ENCODE measurements at places on chromosomes 3 and 15. TPM values are rescaled to one million over a fixed set of nuclear protein-coding genes. Genes with fewer than 3 reads are reported as not detected.

Gene DYNLT2B
- 14.1 TPM for total RNA-seq

Gene TNFAIP8L3
- 4.0 TPM for total RNA-seq

Gene PTX3
- total RNA-seq: 10.1 TPM

DNA sequence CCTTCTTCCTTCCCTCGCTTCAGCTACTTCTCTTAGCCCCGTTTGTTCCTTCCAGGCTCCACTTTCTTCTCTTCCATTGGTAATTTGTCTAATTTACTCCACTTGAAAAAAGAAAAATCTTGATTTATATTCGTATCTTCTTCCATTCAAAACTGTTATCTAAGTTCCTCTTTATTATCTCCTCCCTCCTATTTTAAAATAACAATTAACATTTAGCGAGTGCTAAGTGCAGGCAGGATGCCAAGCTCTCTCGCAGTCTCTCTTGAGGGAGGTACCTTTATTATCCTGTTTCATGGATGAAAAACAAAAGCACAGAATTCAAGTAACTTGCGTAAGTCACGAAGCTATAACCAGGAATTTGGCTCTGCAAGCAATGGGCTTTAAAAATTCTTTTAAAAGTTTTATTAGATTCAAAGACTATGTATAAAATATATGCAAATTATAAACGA, 418.9 kb upstream of the NAALADL2 start:
- DNase-seq: no peak

DNA sequence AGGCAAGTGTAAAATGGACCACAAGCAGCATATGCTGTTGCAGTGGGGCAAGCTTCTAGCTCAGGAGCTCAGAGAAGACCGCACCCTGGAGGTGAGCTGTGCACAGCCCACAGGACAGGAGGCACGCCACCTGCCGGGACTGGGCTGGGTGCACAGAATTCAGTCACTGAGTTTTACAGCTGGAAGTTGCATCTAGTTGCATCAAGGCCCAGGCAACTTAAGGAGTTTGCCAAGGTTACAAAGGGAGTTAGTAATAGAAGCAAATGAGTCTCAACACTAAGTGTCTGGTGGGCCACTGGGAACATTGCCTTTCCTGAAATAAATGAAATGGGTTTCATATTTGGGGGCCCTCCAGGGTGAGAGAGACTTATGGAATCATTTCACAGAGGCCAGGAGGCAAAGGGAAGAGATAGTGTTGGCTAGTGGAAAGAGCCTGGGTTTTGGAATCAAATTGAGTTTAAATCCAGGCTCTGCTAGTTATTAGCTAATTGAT, 36.0 kb upstream of the TIMP4 start:
- DNase-seq: no peak

DNA sequence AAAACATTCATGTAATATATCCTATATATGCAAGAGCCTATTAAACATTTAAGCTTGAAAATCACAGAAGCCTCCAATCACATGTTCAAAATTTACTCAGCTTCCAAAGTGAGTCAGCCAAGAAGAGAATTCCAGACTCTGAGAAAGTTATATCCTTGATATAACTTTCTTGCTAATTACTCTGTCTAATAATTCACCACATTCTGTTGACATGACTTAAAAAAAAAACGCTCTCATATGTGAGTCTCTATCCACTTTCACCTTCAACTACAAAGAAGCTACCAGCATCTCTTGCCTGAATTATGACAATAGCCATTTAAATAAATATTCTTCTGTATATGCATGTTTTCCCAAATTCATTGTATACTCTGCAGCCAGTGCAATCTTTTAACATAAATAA, 1116.3 kb upstream of the CADM2 start:
- no peak for DNase-seq

GRCh38 chr15:70473581-70474370, 289.6 kb downstream of the UACA start:
- DNase-seq: no peak

Measured in breast epithelium (tissue), 4 donors.